ENCODE measurements at places on chromosomes 12 and 14.

DNA sequence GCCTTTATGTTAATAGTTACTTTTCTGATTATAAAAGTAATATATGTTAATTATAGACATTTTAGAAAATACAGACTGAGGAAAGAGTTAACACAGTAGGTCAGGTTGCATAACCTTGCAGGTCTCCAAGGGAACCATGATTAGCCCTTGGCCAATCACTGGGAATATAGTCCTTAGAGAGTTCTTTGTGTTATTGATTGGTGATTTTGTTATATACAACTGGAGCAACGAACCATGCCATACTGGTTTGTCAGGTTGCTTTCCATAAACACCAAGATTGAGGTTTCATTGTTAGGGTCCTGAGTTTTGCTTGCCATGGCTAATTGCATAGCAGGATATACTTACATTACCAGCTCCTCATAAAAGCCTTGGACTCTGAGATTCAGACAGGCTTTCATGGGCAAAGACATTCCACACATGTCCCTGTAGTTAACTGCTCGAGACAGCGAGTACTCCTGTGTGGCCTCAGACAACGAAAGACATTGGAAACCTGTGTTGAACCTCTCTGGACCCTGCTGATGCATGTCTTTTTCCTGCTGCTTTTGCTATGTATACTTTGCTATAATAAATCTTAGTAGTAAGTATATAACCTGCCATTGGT, 33.7 kb downstream of the MAPK1IP1L start:
- DNase-seq: no peak

DNA sequence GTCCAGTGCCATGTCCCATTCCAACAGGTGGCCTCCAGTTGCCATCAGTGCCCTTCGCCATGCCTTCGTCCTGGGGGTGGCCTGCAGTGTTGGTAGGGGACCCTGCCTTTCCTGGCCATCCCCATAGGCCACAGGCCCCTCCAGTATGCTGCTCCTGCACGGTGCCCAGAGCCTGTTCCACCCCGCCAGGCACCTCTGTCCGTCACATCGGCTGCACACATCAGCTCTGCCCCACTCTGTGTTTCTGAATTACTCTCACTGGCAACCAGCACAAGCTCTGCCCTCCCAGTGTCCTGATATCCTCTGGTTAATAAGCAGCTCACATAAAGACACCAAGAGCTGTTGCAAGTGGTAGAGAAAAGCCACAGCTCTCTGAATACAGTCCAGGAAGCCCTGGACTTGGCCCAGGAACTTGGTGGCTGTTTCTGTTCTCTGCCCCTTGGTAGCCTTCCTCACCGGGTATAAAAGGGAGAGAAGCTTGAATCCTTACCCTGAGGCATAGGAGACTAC, 31.3 kb upstream of the ATP2A2 start:
- no peak for DNase-seq

DNA sequence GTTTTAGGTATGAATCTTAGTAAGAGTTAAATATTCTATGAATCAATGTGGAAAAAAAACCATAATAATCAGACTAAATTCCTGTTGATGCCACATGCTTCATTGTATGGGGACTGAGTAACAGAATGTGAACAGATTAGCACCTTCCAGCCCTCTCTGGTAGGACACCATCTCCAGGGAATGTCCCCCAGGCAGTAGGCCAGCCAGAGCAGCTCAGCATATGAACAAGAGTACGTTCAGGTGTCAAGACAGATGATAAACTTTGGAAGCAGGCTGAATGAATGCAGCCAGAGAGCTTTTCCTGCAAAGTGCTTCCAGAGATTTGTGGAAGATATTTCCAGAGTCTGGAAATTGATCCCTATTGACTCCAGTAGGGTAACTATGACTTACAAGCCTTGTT, 204.4 kb downstream of the RPS29 start:
- no peak for DNase-seq

GRCh38 chr14:81062816-81063215, 107.4 kb downstream of the TSHR start:
- DNase-seq: no peak

DNA sequence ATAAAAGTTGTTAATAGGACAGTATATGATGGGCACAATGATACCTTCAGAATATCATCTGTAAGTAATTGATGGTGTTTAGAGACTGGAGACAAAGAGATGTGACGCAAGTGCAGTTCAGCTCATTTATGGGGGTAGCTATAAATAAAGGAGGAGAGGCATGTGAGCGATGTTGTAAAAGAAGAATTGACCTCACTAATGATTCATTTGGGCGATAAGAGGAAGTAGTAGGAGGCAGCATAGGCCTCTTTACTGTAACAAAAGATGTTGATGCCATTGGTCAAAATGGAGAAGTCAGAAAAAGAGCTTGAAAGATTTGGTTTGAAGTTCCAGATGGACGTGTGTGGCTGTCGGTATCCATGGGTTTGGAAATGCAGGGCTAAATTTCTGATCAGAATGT, 70.0 kb downstream of the FLRT2 start:
- no peak for DNase-seq

DNA sequence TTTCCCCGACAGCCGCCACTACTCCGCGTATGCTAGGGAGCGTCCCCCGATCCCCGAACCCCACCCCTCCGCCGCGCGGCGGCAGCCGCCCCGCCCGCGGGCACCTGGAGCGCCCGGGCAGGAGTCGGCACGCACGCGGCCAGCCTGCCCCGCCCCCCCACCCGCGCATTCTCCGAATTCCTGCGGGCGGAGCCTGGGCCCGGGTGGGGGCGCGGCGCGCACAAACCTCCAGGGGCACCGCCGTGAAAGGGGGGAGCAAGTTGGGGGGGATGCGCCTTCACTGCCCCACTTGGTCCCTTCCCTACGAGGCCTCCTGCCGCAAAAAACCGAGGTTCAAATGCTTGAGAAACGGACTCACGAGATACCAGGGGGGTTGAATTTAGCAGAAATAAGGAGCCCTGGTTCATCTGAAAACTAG, 1.7 kb downstream of the AJUBA start:
- no peak for DNase-seq

GRCh38 chr12:19994968-19995367, 373.4 kb upstream of the PDE3A start:
- no peak for DNase-seq
